CD8-positive, alpha-beta memory T cell (primary cell): ENCODE measurements at places on chromosomes 5 and 9. TPM values are rescaled to one million over a fixed set of nuclear protein-coding genes. Genes with fewer than 3 reads are reported as not detected.

DNA sequence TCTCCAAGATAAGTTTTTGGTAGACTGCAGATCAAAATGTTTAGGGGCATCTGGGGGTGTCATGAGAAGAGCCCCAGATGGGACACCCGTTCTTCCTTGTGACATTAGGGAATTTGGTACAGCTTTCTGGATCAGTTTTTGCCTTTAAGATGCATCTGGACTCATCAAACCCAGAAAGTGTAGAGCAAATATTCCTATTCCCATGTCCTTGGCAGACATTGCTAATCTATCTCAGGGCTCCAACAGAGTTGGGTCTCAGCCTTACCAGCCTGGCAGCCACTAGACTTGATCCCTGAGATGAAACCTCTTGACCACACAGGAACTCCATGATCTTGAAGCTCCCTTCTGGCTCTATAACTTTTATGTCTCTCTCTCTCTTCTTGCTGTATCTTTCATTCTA, 35.6 kb downstream of the ERGIC1 start:
- DNase-seq: no peak
- peaks cover 4% of the 10 kb centered on the region for H3K4me1 ChIP-seq
- H3K27me3 ChIP-seq: no peaks in the 10 kb centered on the region
- H3K36me3 ChIP-seq: no peaks in the 10 kb centered on the region

GRCh38 chr5:168699002-168699401, 119.8 kb upstream of the PANK3 start:
- no peak overlapping the region for H3K27ac ChIP-seq
- H3K4me3 ChIP-seq: no peak overlapping the region
- no peaks in the 10 kb centered on the region for H3K27me3 ChIP-seq
- H3K36me3 ChIP-seq: no peaks in the 10 kb centered on the region

DNA sequence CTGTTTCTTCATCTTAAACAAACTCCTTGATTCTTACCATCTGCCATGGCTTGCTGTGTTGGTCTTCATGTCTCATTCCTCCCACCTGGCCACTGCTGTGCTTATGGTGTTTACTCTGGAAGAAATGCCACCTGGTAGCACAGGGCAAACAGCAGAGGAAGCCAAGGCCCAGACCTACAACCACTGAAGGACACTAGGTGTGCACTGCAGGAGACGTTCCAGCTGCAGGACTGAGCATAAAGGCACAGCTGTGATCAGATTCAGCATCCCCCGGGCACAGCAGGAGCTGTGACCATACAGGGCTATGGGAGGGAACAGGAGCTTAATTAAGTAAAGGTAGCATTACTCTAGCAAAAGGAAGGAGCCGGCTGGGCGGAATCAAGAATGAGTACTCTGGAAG, 12.6 kb upstream of the GNAQ start:
- H3K36me3 ChIP-seq: no peaks in the 10 kb centered on the region
- H3K27ac ChIP-seq: no peak overlapping the region
- H3K4me1 ChIP-seq: no peaks in the 10 kb centered on the region
- no peak overlapping the region for H3K4me3 ChIP-seq
- no peaks in the 10 kb centered on the region for H3K27me3 ChIP-seq
- no peak for DNase-seq

DNA sequence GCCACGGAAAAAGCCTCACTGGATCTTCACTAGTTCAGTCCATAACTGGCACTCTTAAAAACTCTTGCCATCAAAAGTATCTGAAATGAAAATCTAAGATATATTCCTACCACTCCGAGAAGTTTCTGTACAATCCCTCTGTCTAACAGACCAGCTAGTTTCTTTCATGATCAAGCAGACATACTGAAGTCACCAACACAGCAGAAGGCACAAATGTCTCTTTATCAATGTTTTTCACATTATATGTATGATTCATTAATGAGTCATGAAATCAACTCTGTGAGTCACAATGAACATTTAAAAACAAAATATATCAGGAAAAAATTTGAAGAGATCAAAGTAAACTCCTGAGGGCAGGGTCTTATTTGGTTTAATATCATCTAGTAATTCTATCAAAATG, 50.8 kb downstream of the F2R start:
- no peak overlapping the region for H3K27ac ChIP-seq
- H3K4me3 ChIP-seq: no peak overlapping the region

GRCh38 chr5:68110264-68110663, 105.3 kb upstream of the PIK3R1 start:
- no peaks in the 10 kb centered on the region for H3K36me3 ChIP-seq
- no peak overlapping the region for H3K4me3 ChIP-seq
- no peak for DNase-seq
- no peak overlapping the region for H3K27ac ChIP-seq
- no peaks in the 10 kb centered on the region for H3K27me3 ChIP-seq

DNA sequence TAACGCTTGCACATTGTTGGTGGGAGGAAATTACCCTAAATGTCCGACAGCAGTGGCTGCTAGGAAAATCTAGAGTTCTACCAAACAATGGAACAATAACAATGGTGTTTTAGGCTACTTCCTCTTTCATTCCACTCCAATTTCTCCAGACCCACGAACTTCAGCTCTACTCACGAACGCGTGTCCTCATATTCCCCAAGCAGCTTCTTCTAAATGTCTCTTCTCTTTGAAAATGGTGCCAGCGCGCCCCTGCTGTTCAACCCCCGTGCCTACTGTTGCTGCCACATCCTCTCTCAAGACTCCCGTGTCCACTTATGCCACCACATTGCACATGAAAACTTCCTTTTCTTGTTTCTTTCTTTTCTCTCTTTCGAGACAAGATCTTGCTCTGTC, 25.6 kb downstream of the OR2V2 start:
- H3K4me3 ChIP-seq: peak overlapping the region; percentile 32
- no peaks in the 10 kb centered on the region for H3K36me3 ChIP-seq
- H3K4me1 ChIP-seq: peaks cover 18% of the 10 kb centered on the region
- peaks cover 19% of the 10 kb centered on the region for H3K27me3 ChIP-seq
- no peak overlapping the region for H3K27ac ChIP-seq
- DNase-seq: no peak

GRCh38 chr5:174617285-174617684, 107.1 kb upstream of the MSX2 start:
- H3K27me3 ChIP-seq: no peaks in the 10 kb centered on the region
- no peak for DNase-seq
- no peak overlapping the region for H3K27ac ChIP-seq
- H3K4me1 ChIP-seq: no peaks in the 10 kb centered on the region
- no peak overlapping the region for H3K4me3 ChIP-seq

DNA sequence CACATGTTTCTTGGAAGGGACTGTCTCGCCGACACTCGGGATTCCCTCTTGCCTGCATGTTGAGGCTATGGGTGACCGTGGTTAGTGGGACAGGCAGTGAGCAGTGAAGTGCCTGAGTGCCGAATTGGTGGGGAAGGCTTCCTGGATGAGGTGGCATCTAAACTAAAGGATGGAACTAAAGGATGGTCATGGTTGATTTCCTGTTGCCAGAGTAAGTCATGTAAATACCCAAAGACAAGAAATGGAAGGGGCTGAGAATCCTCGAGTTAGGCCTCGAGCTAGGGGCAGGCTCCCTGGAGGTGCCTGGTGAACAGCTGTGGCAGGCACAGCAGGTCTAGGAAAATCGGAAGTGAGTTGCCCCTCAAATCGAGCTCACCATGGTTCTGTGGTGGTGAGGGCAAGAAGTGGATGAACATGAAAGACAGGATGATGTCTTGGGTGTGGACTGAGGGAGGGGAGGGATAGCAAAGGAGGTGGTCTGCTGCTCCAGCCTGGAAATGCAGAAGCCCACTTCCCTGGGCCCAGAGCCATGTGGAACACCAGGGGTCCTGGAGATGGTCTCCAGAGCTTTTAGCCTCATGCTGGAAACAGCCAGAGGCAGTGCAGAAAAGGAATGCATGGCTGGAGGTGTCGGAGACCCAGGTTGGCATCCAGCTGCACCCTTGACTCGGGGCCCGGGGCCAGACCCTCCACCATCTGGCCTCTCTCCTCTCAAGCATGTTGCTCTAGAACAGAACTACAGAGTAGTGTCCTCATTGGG, 12.2 kb downstream of the CD74 start:
- no peaks in the 10 kb centered on the region for H3K4me1 ChIP-seq
- H3K27ac ChIP-seq: no peak overlapping the region
- no peaks in the 10 kb centered on the region for H3K27me3 ChIP-seq

GRCh38 chr5:124570285-124571035, 176.0 kb downstream of the ZNF608 start:
- no peaks in the 10 kb centered on the region for H3K27me3 ChIP-seq
- H3K4me1 ChIP-seq: no peaks in the 10 kb centered on the region
- H3K27ac ChIP-seq: no peak overlapping the region
- no peaks in the 10 kb centered on the region for H3K36me3 ChIP-seq

SLC36A3 gene
- polyA plus RNA-seq: not detected

WDR38 gene
- polyA plus RNA-seq: not detected

GAPVD1 gene
- 55.4 TPM for polyA plus RNA-seq

UNC5A gene
- polyA plus RNA-seq: not detected

PCDHA1 gene
- not detected for polyA plus RNA-seq
